Fibroblast of skin of left biceps (primary cell): ENCODE measurements at places on chromosomes 4 and X.

DNA sequence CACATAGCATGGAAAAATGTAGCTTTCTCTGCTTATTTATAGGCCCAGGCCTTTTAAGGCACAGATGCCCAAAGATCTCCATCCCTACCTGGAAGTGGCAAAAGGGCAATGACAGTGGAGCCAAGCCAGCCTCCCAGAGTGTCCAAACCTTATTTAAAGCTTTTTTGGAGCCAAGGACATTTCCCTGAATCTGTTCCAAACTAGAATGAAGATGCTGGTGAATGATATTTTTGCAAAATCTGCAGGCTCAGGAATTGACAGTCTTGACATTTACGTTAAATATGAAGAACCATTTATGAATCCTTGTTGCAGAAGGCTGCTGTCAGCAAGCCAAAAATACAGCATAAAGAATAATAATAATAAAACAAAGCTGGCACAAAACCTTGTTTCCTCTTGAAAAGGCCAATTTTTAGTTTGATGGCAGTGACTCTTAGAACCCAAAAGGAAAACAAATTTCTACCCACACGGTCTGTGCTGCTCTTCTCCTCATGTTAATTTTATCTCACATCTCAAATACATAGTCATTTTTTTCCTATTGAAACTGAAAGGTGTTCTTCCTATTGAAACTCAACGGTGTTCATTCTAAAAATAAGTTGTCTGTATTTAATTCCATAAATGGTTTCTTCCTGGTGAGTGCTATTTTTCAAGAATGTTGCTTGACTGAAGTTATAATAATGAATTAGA lies 206.3 kb upstream of the TBL1X start:
- no peak for DNase-seq

DNA sequence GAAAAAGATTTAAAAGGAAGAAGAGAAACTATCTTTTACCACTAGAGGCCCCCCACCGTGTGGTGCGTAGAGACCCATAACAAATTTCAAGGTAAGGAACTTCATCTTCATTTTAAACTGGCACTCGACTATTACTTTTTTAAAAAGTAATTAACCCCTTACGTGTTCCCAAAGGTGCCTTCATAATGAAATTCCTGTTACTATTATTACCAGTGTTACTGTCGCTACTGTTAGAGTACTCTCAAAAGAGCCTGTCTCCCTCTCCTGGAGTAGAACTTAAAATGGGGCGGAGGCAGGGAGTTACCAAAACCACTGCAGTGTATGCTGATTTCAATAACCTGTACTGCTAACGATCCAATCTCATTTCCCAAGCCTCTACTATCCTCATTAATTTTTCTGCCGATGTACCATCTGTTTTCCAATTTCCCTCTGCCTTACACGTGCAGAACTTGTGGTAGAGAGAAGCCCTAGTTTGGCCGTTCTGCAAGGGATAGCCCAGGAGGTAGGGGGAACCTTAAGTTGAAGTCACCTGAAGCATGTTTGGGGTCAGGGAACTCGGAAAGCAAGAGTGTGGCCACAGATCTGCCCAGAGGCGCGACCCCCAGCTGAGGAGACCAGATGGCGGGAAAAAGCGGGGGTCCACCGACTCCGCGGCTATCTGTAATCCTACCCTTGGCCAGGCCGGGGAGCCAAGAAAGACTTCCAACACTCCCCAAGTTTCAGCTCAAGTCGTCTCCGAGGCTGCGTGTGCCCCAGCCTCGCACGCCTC lies 720 bp upstream of the STK26 start:
- DNase-seq, result no peak

DNA sequence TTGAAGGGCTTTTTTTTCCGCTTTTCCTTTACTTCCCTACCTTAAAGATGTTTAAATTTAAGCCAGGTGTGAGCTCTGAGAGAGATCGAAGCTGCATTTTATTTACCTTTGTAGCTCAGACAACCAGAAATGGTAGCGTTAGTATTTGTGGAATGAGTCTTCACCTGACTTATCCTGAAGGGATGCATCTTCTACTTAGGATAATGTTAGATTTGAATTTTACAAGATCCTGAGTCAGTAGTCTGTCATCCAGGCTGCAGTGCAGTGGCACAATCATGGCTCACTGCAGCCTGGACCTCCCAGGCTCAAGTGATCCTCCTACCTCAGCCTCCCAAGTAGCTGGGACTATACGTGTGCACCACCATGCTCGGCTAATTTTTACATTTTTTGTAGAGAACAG lies 26.2 kb downstream of the TMSB4X start:
- DNase-seq, result no peak

DNA sequence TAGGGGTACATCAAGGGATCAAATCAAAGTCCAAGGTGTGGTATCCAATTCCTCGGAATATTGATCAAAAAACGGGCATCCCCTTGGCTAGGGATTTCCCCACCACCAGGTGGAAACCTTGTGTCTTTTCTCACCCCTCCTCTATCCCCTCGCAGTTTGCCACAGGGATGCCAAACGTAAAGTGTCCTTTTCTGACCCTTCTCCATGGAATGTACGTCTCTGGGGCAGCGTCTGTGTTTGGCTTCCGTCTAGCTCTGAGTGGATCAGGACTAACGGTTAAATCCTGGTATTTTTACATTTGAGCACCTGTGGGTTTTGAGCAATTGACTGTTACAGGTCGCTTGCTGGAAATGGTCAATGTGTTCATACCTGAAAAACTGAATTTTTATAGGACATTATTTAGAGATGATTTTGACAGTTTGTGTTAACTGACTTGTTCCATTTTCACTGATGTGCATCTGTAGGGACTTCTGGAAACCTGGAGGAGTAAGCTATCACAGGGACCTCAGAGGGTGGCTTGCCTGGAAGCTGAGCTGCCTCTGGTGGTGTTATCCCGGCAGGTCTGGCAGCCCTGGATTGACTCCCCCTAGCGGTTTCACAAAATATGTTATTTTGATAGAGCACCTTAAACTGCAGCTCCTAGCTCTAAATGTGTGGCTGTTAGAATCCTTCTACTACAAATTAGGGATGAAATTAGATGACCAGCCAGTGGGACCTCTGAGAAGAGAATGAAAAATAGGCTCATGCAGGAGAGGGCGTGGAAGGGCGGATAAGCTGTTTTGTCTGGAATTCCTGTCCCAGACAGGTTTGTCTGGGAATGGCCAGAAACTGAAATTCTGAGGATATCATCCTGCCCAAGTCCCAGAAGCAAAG lies 8.8 kb upstream of the MGST2 start:
- DNase-seq, result no peak

- no peak for DNase-seq
These were observed 25.4 kb upstream of the RASL11B start for GRCh38 chr4:52836678-52837077.

- DNase-seq, result peak; percentile 17
These were observed 21.2 kb upstream of the SLC25A31 start for GRCh38 chr4:127708985-127709384.

DNA sequence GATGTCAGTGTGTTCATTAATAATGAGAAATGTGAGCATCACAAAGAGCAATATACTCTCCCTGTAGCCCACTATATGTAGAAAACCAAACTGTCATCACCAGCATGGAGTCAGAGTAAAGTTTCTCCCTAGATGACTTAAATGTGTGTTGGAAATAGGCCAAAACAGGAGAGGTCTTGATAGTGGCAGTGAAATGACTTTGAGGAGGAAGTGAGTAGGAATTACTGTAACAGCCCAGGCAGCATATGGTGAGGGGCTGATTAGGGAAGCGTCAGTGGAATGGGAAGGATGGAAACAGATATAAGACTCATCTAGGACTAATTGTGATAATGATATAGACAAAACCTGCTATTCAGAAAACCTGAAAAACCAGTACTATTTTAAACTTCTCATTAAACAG lies 83.9 kb downstream of the ATXN3L start:
- DNase-seq, result no peak

DNA sequence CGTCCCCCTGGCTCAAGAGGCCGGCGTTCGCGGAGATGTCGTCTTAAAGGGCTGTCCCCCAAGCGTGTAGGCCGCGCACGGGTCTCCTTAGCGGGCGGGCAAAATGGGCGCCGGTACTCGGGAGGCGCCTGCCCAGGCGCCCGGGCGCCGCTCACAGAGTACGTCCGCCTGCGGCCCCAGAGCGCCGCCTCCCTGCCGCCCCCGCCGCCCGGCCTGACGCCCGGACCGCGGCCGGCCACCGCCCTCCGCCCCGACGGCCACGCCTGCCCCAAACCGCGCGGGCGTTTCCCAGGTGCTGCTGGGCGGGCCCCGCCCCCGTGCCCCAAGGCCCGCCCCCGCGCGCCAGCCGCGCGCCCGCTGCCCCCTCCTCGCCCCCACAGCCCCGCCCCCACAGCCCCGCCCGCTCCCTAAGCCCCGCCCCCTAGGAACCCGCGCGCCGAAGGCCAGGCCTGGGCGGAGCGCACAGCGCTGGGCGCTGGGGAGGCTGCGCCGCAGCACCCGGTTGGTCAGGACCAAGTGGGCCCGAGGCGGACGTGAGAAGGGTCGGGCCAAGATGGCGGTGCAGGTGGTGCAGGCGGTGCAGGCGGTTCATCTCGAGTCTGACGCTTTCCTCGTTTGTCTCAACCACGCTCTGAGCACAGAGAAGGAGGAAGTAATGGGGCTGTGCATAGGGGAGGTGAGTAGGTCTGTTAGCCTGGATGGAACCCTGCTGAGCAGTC lies at the start of the genes BRCC3, CMC4 and MTCP1:
TSS of gene BRCC3 (plus strand) at position 534 of the 719 bp plus-strand sequence. CDS start at position 554, 20 bp downstream.
TSS of gene CMC4 (minus strand) at position 162 of the 719 bp plus-strand sequence. CDS start 7,113 bp downstream, outside the sequence.
TSS of gene MTCP1 (minus strand) at position 162 of the 719 bp plus-strand sequence. CDS start 5,126 bp downstream, outside the sequence.
- peak; percentile 28 for DNase-seq

DNA sequence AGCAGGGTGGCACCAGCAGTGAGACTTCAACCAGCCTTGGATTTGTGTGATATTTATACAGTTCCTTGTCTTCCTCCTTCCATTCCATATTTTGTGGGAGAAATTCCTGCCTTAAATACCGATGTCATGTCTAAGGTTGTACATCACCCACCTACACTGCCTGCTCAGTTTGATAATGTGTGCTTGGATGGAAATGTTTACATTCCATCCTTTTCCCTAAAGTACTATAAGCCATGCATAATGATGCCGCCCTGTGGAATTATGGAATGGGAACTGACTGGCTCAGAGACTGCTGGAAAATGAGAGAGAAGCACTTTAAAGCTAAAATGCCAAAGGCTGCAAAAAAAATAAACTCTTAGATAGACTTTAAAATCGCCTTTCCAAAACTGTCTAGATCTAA lies 11.3 kb upstream of the GLUD2 start:
- no peak for DNase-seq

DNA sequence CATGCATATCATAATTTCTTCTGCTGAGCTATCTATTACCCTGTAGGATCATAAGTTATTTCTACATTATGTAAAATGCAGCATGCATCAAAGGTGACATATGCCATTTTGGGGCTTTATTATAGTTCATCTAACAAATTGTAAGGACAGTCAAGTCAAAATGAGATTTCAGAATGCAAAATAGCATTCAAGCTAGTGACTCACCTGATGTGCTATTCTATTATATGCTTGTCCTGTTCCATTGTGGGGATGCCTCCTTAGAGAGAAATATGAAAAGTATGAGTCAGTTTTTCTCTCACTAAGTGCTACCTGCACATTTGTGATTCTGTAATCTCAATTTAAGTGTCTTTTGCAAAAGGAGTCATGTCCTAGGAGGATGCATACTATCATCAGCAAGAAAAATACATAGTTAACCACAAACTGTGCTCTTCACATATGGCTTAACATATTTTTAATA lies 647.0 kb upstream of the PCDH10 start:
- no peak for DNase-seq

GRCh38 chrX:151741606-151742005 lies 7.1 kb downstream of the CNGA2 start:
- DNase-seq, result no peak

DNA sequence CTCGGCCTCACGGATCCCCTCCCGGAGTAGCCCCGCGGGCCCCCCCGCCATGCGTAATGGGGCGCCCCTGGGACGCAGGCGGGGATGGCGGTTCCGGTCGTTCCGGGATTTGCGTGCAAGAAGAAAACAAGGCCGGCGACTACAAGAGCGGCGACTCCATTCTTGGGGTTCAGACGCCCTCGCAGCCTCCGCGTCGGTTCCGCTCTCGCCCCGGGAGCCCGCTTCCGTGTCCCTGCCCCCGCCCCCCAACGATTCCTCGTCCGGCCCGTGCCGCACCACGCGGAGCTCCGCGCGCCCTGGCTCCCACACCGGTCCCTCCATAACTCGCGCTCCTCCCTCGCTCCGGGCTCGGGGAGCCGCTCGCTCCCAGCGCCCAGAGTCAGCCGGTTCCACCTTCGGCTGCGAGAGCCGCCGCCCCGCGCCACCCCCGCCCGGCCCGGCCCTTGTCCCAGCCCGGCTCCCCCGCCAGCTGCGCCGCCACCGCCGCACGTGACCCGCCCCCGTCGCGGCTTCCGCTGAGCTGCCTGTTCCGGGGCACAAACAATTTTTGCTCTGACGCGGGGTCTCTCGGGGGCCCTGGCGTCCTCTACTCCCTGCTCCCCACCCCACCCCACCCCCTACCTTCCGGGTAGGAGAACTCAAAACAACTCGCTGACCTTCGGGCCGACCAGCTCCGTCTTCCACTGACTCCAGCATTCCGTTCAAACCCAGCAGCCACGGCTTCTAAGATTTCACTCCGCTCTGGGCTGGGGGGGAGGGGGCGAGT lies 78.8 kb upstream of the BCOR start:
- DNase-seq, result no peak

DNA sequence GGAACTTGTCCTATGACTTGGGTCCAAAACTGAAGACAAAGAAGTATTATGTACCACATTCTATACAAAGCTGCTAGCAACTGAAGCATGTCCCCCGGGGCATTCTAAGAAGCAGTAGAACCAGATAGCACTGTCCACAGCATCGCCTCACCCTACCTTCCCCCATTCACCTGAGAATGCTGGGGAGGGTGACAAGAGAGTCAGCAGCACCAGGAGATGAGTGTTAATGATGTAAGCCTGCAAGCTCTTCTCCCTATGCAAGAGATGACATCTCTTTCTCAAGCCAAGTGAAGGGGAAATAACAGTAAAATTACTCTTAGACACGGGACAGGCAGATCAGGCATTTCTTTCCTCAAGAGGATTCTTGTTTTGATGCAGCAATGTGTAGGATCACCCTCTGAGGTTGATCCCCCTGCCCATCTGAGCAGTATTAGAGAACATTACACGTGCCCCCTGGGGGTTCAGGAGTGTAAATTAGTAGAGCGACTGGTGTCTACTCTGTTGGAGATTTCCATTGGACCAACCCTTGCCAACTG lies 13.9 kb upstream of the TLR1 start:
- no peak for DNase-seq

DNA sequence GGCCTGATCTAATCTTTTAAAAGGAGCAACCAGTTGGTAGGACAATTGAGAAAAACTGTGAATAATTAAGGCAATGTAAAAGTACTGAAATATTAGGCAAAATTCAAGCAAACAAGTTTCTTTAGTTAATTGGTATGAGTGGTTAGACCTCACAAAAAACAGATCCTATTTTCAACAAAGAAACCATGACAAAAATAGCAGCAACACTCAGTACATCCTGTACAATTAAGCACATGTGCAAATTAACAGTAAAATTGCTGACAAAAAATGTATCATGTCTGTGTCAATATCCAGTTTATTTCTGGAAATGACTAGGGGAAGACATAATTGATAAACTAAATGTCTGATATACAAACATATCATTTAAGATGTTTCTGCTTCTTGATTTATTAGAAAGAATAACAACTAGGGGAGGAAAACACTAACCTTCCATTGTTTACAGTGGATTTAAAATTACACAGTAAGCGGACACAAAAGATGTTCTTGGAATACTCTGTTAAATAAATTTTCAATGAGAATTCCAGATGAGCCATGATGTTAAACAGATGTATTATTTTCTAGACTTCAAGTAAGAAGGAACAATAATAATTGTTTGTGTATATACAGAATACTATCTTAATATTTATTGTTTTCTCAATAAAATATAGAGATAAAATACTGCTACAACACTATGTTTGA lies 638.9 kb downstream of the SPRY1 start:
- no peak for DNase-seq
